Brain microvascular endothelial cell (primary cell): ENCODE measurements at places on chromosomes 1 and 21.
A peak's percentile ranks its signal among the peaks of the same experiment; 100 is the strongest.

DNA sequence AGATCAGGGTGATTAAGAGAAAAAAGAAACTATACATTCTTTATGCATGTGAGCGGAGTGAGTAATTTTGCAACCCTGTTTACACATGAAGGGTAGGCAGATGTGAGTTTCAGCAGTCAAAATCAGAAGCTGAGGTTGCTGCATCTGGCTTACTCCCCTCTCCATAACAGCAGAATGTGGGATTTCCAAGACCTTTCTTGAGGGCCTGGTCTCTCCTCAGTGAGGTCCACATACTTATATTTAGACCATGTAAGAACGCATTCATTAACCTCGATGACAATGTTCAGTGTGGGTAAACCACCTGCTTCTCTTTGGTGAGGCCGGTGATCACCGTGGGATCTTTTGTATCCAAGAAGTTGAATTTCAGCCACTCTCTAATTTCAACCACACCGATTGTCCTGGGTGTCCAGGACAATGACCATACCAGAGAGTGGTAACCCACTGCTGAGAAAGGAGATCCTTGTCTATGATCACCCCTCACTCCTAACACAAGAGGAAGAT lies 18.7 kb upstream of the RAP1A start:
- DNase-seq: no peak

DNA sequence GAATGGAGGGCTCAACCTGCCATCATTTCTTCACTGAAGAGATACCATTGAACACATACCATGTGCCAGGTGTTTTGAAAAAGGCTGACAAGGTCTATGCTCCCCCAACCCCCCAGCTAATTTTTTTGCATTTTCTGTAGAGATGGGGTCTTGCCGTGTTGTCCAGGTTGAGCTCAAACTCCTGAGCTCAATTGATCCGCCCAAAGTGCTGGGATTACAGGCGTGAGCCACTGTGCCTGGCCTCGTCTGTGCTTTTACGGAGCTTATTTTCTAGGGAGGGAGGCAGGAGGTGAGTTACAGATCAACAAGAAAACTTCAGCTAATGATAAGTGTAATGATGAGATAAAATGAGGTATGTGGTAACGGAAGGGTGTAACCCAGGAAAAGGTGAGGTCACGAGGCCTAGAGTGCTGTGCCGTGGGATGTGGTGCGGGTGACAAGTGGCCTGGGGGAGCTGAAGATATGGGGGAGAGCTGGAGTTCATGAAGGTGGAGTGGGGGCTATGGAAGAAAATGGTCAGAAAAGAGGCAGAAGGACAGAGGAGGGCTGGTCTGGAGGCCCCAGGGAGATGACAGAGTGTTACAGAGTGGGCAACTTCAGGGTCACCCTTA lies 28.2 kb downstream of the FAAH start:
- no peak for DNase-seq

GRCh38 chr1:61087571-61087970 lies 5.2 kb downstream of the NFIA start:
- no peak for DNase-seq

GRCh38 chr1:239282411-239282810 lies 104.0 kb upstream of the CHRM3 start:
- no peak for DNase-seq

DNA sequence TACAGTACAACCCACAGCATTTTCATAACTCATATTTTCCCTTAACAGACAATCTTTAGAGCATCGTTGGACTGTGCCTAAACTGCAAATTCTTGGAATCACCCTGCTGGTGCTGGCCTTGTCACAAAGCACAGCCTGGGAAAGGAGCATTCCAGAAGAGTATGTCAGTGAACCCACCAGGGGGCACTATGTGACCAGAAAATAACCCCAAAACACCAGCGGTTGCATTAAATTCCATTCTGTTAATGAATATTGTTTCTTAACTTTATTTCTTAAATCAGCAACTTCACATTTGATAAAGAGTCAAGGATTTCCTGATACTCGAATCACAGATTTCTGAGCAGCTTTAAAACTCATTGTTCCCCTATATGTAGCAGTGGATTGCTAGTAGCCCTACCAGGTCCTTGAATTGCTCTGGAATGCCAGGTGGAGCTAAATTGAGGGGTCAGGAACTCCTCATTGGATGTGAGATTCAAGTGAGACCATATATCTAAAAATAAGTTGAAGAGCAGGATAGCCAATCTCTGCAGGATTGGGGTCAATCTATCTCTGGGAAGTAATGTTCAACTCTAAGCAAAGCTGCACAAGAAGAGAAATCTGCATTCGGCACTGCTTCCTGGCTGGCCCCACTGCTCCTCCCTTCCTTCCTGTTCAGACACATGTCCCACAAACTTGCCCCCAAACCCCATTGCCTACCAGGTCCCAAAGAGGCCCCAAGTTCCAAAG lies 12.7 kb upstream of the RAB4A start:
- peak; percentile 61 for DNase-seq

- DNase-seq: no peak
Measured at GRCh38 chr1:101198842-101199636, 37.8 kb upstream of the S1PR1 start.

- no peak for DNase-seq
Measured at GRCh38 chr21:34730756-34731445, 62.1 kb downstream of the CLIC6 start.

DNA sequence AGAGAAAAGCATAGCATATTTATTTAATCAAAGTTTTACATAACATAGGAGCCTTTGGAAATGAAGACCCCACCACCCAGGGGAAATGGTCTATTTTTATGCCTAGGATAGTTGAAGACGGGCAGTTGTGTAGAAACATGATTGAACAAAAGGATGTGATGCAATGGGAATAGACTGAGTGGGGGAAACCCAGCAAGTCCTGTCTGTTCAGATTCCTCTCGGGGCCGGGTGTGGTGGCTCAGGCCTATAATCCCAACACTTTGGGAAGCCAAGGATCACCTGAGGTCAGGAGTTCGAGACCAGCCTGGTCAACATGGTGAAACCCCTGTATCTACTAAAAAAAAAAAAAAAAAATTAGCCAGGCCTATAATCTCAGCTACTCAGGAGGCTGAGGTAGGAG lies 298.3 kb downstream of the MATN1 start:
- no peak for DNase-seq

- DNase-seq: no peak
Measured at GRCh38 chr1:216140730-216141524, 282.3 kb downstream of the USH2A start.

- peak; percentile 45 for DNase-seq
Measured at GRCh38 chr1:61692155-61692800, 32.7 kb downstream of the TM2D1 start.

GRCh38 chr1:53837646-53837923 lies 511 bp downstream of the NDC1 start:
- no peak for DNase-seq

DNA sequence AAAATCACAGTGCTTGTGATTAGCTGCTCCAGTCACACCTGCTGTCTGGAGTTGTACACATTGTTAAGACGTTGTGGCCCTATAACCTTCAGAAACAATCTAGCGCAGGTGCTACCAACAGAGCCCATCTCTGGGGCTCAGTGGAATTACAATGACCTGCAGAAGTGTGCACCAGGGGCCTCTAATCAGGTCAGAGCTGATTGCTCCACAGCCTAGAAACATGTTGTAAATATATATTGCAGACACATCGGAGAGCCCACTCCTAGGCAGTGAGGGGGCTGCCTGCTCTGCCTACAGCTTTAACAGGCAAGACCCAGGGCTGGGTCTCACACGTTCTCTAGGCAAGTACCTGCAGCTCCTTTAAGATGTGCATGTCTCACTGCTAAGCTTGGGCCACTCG lies 302.0 kb downstream of the SIPA1L2 start:
- DNase-seq: no peak

GRCh38 chr1:7888248-7889081 lies 35.6 kb upstream of the UTS2 start:
- DNase-seq: no peak

GRCh38 chr1:216814576-216815259 lies 91.5 kb upstream of the ESRRG start:
- no peak for DNase-seq

GRCh38 chr1:147492207-147492606 lies 49.1 kb upstream of the BCL9 start:
- no peak for DNase-seq
